ENCODE measurements at places on chromosomes 5 and 9.

DNA sequence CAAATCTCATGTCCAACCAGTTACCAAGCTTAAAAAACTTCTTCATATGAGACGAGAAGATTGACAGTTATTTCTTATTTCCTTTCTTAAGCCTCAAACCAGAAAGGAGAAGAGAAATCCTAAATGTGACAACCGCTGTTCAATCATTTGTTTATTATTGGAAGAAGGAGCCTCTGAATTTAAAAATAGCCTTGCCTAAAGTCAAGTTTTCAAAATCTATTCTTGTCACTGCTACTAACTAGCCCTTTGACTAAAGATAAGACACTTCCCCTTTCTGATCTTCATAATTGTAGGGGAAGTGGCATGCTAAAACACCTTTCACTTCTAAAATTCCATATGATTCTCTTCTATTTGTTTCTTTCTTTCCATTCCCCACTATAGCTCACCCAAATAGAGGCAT, 106.2 kb upstream of the EMB start:
- DNase-seq: peak; percentile 8

DNA sequence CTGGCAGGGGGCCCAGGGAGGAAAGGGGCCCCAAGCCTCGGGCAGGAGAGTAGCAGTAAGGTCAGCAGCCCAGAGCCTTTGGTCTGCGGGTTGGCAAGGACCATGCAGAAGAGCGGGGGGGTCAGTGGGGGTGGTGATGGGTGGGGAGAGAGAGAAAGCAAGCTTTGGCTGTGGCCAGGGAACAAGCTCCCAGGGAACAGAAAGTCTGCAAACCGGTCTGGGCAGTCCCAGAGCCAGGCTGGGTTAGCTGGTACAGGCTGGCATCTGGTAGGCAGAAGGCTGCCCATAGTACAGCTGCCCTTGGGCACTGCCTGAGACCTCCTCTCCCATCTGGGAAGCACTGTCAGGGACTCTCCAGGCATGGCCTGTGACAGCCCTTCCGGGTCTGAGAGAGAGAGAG, 10.5 kb upstream of the EPB41L4B start:
- DNase-seq: no peak

- DNase-seq: no peak
These were observed 25.7 kb upstream of the RFK start for GRCh38 chr9:76419782-76420380.

GRCh38 chr5:132293066-132293991, 865 bp upstream of the SLC22A4 start:
- DNase-seq: peak; percentile 79

DNA sequence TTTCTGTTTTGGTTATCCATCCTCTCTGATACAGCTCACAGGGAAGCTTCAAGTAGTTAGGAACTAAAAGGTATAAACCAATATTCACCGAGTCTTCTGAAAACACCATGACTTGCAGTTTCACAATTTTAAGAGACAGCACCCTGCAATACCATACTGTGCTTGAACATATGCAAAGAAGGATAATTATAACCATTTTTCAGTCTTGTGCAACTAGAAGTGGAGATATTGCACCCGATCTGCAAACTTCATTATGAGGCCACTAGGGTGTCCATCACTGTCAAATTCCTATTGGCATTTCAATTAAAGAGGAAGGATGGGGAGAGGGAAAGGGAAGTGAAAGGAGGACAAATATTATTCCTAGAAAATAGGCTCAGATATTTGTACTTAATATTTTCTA, 32.4 kb upstream of the CEP120 start:
- no peak for DNase-seq

DNA sequence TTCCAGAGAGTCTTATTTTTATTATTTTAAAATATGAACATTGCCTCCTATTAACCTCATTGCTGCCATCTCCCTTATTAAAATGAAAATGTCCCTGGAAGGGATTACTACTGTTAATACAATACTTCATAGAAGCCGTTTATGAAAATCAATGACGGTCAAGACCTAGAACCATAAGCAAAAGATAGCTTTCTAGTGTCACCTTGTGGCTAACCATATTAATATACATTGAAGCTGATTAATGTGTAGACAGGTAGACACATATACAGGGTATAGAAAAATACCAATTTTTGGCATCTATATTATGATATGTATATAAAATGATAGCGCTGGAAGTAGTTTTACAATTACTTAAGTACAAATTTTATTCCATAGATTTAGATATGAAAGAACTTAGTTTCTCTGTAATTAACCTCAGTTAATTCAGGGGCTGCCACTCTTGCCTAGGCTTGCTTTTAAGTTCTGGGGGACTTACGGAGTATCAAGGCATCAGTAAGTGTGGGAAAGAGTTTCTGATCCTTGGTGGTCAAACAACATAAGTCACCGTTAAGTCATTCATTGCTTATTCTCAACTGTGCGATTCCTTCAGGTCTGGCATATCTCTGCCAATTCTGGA, 2.5 kb upstream of the YTHDC2 start:
- DNase-seq: no peak

- DNase-seq: no peak
These were observed 115.5 kb upstream of the SPEF2 start for GRCh38 chr5:35502206-35502605.

GRCh38 chr5:165876538-165876937, 2371.1 kb downstream of the MAT2B start:
- no peak for DNase-seq

- peak; percentile 77 for DNase-seq
These were observed at the start of gene NTMT1 for GRCh38 chr9:129626079-129626624. Gene NTMT1 (plus strand): TSS chr9:129626163. CDS start chr9:129632704, 6,541 bp downstream.

DNA sequence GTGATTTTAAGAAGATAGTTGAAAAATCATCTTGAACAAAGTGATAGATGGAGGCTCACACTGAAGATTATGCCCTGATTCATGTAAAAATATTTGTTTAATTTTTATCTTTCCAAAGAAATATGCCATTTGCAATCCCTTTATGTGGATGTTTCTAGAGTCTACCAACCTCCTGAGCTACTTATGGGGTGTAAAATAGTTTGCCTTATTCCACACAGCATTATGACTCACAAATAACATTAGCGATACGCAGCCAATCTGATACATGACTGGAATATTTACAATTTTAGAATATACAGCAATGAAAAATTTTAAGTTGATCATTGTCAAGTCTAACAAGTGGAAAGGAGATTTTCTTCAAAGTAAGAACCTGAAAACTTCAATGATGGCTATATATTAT, 327.5 kb downstream of the EDIL3 start:
- DNase-seq: no peak

Measured in GDM1 (cell line).